B cell (primary cell): ENCODE measurements at places on chromosomes 12 and 14. TPM values are rescaled to one million over a fixed set of nuclear protein-coding genes. Genes with fewer than 3 reads are reported as not detected.

- DNase-seq: no peak
Measured at GRCh38 chr12:112430929-112431328, 12.2 kb downstream of the PTPN11 start.

DNA sequence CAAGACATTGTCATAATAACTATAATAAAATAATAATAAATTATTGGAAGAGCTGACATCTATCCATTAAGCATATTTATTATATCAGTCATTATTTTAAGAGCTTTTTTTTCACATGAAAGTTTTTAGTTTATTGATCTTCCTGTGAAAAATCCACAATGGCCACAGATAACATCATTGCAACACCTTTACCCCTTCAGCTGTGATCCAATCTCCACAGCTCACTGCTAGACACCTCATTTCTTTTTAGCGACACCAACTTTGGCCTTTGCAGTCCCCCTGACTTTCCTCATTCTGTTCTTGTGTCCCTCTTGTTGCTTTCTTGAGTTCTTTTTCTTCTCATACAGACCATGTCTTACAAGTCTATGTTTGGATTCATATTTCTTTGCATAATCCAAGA, 67.4 kb downstream of the STON2 start:
- DNase-seq: no peak

DNA sequence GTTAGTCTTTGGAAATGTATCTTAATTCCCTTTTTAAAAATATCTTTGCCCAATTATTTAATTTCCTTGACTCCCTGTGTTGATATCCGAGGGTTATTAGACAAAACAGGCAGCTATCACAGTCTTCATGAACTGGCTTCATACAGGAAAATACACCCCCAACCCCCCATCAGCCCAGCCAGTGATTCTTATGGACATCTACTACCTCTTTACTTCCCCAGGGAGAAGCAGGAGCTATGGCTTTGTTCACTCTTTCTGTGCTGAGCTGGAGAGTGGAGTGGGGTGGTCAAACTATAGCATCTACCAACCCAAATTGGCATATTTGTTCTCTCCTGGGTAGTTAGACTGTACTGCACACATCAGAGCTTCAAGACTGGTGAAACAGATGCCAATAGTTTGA, 134.4 kb upstream of the SLC38A2 start:
- no peak for DNase-seq

DNA sequence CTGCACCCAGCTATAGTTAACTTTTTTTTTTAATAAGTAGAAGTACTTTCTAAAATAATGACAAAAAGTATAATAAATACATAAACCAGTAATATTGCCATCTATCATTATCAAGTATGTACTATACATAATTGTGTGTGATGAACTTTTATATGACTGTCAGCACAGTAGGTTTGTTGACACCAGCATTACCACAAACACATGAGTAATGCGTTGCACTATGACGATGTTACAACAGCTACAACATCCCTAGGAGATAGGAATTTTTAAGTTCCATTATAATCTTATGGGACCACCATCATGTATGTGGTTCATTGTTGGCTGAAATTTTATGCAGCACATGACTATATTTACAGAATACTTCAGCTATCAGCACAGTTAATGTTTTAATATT, 62.9 kb upstream of the VSX2 start:
- DNase-seq: no peak

- DNase-seq: no peak
Measured at GRCh38 chr14:95156161-95157047, 925 bp downstream of the DICER1 start.

DNA sequence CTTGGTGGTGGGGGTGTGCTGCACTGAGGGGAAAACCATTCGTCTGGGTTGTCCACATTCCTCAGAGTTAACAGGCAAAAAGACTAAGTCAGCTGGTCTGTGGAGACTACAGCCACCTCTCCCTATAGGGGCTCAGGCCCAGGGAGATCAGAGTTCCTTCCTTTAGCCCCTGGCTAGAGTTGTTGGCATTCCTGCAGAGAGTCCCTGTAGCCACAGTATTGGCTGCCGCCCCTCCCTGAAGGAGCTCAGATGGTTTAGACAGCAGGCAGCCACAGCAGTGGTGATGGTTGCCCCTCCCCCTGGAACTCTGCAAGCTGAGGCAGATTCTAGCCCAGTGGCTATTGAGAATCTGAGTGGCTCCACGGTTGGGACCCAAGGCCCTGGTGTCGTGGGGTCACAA, 1072.5 kb upstream of the ATXN7L3B start:
- no peak for DNase-seq

GRCh38 chr12:86015026-86015425, 140.9 kb downstream of the NTS start:
- no peak for DNase-seq

GRCh38 chr14:49868720-49869114, 16.1 kb upstream of the NEMF start:
- DNase-seq: no peak

DNA sequence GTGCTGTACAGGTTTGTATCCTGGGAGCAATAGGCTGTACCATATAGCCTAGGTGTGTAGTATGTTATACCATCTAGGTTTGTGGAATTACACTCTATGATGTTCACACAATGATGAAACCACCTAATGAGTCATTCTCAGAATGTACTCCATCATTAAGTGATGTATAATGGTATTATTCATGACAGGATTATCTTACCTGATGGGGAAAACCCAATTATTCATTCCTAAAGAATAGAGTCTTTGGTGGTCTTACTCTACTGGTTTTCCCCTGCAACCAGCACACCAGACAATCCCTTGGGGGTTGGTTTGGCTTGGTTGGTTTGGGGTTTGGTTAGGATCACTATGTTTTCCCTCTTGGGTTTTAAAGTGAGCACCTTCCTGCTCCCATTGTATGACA, 12.6 kb upstream of the OR10P1 start:
- DNase-seq: no peak

DNA sequence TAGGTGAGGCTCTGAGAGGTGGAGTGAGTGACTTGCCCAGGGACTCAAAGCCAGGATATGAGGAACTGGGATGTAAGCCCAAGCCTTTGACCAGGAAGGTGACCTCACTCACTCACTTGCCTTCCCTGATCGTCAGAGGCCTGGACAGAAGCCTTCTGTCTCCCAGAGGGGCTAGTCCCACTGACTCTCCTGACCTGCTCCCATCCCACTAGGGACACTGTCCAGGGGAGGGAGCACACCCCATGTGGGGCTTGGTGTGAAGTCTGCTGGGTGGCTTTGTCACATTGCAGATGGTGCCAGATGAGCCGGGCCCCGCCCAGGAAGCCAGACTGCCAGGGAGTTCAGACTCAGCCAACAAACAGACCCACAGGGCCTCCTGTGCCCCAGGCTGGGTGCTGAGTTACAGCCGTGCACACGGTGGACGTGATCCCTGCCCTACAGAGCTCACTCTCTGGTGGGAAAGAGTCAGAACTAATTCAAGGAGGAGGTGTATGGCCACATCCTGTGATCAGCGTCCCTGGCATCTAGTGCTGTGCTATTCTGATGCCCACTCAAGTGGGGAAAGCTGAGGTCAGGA, 28.3 kb downstream of the MMAB start:
- DNase-seq: no peak

- DNase-seq: no peak
Measured at GRCh38 chr12:6122201-6122600, 2.3 kb downstream of the VWF start.

GRCh38 chr12:45257185-45257930, 41.5 kb downstream of the ANO6 start:
- DNase-seq: peak; percentile 11

DNA sequence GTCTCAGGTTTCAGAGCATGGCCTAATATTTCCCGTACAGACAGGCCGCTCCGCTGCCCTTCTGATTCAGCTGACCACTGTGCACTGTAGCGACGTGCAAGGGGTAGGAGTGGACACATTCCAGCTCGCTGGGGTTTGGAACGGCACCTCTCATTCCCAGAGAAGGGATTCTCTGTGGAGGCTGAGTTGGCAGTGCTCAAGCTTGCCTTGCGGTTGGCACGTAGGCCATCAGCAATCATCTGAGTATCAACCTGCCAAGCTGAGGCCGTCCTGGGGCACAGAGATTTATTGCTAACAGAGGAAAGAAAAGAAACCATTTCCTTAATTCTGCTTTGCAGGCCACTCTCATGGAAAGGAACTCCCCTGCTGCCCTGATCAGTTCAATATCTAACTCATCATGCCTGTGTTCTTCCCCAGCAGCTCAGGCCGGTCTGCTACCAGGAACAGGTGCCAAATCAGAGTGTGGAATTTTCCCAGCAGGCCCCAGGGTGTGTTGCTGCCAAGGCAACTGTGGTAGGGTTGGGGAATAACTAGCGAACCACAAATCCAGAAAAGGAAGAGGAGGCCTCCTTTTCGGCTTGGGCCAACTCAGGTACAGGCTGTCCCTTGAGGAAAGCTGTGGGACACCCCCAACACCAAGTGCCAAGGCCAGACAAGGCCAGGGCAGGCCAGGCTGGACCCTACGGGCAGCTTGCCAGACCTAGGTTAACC, 92.5 kb downstream of the SSPN start:
- DNase-seq: no peak

DNA sequence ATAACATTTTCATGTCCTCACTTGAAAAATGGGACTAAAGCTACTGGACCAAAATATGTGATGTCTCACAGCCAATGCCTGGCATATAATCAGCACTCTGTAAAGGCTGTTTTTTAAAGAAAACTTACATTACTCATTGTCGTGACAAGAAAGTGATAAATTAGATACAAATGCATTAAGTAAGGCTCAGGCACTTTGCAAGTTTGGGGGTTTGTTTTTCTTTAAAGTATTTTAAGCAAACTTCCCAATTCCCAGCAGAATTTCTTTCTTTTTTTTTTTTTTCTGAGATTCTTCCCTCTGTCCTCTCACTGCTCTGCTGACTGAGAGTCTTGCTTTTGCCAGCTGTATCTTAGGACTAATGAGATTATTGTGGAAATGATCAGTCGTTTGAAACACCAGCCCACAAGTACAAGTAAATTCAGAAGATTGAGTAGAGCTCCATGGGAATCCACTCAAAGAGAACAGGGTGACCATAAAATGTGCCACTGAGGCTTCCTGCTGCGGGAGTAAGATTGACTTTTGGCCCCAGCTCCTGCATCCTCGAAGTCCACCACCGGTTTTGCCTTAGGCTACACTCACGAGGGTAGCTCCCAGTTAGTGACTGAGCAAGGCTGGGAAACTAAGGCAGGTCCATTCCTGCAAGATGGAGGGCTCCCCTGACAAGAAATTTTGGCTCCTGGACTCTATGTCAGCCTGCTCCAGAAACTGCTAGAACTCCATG, 82.8 kb downstream of the TMTC1 start:
- no peak for DNase-seq

GRCh38 chr12:15829949-15830348, 40.8 kb upstream of the EPS8 start:
- no peak for DNase-seq

GRCh38 chr14:67269298-67270060, 28.2 kb downstream of the PALS1 start:
- DNase-seq: no peak

- DNase-seq: peak; percentile 20
Measured at GRCh38 chr14:35261774-35262173, 30.4 kb upstream of the PSMA6 start.

DNA sequence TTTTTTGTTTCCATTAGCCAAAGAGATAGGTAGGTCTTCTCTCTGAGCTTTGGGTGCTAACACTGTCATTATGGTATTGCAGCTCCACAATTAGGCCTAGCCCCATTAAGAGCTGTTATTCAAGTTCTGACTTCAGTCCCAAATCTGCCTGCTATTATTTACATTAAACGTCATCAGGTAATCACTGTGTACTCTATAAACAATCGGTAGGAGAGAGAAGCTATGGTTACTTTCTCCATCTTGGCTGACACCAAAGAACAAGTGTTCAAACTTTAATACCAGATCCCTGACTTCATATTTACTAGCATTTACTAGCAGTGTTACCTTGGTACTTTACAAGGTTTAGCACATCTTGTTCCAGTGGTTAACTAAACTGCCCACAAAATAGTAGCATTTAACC, 305.1 kb upstream of the GARIN2 start:
- DNase-seq: no peak

DNA sequence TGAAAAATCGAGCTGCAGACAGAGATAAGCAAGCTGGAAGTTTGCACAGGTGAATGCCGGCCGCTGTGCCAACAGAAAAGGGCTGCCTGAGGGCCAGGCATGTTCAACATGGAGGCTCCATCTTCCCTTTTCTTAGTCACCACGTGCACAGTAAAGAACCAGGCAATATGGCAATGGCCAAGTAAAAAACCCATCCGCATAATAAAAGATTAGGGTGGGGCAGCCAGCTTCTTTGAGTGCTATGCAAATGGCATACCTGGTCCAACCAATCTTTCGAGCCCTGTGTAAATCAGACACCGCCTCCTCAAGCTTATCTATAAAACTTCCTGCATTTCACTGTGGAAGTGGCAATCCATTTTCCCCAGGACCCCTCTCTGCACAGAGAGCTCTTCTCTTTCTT, 16.7 kb downstream of the PNP start:
- no peak for DNase-seq

DNA sequence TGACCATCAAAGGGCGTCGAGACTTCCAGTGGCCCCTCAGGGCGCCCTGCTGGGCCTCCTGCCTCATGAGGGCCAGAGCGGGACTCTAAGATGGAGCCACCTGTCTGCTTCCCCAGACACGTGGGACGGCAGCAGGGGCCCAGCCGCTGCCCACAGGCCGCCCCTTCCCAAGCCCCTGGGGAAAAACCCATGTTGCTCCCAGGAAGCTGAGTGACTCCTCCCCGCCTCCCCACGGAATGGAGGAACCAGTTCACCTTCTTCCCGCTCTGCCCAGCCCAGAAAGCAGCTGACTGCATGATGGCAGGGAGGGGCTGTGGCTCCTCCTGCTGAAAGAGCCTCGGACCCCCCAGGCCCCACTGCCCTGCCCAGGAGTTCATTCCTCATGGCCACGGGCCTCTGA, 14.9 kb downstream of the RAB35 start:
- DNase-seq: no peak

- peak; percentile 25 for DNase-seq
Measured at GRCh38 chr12:3658327-3659163, 94.4 kb downstream of the CRACR2A start.

- DNase-seq: no peak
Measured at GRCh38 chr12:103998976-103999375, 33.3 kb downstream of the TDG start.

GRCh38 chr12:132428936-132429601, 60.9 kb upstream of the FBRSL1 start:
- DNase-seq: peak; percentile 69

NXPH4 gene
- 3.5 and 5.6 TPM in 2 replicates for polyA plus RNA-seq

KCNC2 gene
- not detected in 2 replicates for polyA plus RNA-seq

GDF11 gene
- polyA plus RNA-seq: 4.4 and 4.5 TPM in 2 replicates

FSCB gene
- not detected in 2 replicates for polyA plus RNA-seq

HPD gene
- not detected in 2 replicates for polyA plus RNA-seq

LRFN5 gene
- polyA plus RNA-seq: not detected in 2 replicates

PYGL gene
- polyA plus RNA-seq: 0.37 and 0.60 TPM in 2 replicates

PPP2R5E gene
- 6.3 and 8.8 TPM in 2 replicates for polyA plus RNA-seq

CKB gene
- polyA plus RNA-seq: 4.7 and 11.7 TPM in 2 replicates

TRPV4 gene
- 0.06 TPM in 1 of 2 replicates, not detected in the other for polyA plus RNA-seq

DEGS2 gene
- 0.82 and 1.4 TPM in 2 replicates for polyA plus RNA-seq

TXNDC16 gene
- 0.75 and 2.9 TPM in 2 replicates for polyA plus RNA-seq

FZD10 gene
- polyA plus RNA-seq: not detected in 2 replicates

PLEKHG7 gene
- polyA plus RNA-seq: 2.1 and 7.5 TPM in 2 replicates
